ENCODE measurements at places on chromosomes 12 and 14.
A peak's percentile ranks its signal among the peaks of the same experiment; 100 is the strongest.

- no peak for DNase-seq
Observed at GRCh38 chr14:69073915-69074314, 79.0 kb downstream of the DCAF5 start.

GRCh38 chr12:76786986-76787385, 23.1 kb downstream of the ZDHHC17 start:
- DNase-seq: no peak

- peak; percentile 20 for DNase-seq
Observed at GRCh38 chr14:63544591-63545299, 1.6 kb upstream of the PPP2R5E start.

DNA sequence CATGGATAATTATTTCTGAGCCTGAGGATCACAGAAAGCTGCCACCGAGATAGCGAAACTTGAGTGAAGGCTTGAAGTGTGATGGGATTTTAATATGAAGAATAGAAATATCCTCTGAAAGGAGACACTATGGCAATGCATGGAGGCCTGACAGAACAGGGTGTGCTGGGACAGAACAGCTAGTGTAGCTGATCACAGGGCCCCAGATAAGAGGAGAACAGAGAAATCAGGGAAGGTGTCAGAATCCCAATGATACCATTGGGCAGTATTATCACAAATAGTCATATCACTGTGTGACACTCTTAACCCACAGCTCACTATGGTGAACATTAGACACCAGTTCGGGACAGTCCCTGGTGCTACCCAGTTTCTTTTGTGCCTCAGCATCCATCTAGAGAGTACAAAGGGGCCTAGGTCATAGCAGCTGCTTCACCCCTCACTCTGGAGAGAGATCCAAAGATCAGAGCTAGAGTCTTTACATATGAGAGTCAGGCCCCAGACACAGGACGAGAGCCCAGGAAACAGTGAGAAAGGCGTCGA, 506 bp upstream of the OR10P1 start:
- no peak for DNase-seq

- no peak for DNase-seq
Observed at GRCh38 chr14:100578552-100578951, 8.7 kb downstream of the BEGAIN start.

DNA sequence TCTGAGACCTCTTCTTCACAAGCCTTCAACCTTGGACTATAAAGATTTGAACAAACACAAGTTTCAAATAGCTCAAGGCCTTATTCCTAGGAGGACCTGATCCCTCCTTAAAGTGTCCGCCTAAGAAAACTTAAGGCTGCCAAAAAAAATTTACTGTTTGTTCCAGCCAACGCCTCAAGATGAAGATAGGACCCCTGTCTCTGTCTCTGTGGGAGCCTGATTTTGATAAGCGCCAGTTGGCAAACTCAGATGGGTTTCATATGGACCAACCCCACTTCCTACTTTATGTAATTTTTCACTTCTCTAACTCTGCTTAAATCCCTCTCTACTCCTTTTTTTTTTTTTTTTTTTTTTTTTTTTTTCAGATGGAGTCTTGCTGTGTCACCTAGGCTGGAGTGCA, 11.0 kb downstream of the FKBP3 start:
- DNase-seq: no peak

GRCh38 chr14:76531821-76532318, 155.9 kb downstream of the ESRRB start:
- DNase-seq: no peak

DNA sequence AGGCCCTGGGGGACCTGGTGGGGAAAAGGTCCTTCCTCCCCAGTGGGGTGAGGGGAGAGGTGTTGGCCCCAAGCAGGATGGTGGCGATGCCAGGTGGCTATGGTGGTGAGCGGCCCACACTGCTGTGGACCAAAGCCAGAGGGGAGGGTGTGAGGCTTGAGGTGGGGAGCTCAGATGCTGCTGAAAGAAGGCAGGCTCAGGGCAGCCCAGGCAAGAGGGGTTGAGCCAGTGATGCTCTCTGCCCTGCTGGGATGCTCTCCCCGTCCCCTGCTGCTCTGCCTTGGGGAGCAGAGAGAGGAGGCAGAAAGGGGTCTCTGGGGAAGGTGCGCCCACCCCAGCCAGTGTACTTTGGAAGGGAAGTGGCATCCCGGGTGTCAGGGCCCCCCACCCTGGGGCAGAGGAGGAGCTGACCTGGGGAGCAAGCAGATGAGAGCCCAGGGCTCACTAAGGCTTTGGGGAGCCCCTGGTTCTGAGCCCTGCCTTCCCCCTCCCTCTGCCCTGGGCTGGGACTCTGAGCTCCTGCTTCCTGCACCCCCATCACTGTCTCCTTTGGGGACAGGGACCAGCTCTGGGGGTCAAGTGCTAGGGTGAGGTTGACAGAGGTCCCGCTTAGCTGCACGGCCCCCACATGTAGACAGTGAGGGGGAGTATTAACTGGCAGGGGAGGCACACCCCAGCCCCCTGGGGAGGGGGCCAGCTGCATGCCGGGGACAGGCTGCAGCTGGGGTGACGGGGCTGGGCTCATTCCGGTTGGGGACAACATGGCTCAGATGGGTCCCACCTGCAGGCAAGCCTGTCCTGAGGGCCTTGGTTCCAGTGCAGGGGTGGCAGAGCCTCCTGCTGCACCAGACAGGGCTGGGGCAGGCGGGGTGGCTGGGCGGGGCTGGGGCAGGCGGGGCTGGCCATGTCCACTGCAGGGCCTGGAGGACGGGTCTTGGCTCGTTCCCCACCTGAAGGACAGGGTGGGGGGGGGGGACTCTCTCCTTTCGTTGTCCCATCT, 124.4 kb downstream of the KIF26A start:
- DNase-seq: no peak

- DNase-seq: no peak
Observed at GRCh38 chr12:24407884-24408283, 458.4 kb upstream of the SOX5 start.

- DNase-seq: no peak
Observed at GRCh38 chr14:99550387-99550992, 53.5 kb downstream of the CCDC85C start.

DNA sequence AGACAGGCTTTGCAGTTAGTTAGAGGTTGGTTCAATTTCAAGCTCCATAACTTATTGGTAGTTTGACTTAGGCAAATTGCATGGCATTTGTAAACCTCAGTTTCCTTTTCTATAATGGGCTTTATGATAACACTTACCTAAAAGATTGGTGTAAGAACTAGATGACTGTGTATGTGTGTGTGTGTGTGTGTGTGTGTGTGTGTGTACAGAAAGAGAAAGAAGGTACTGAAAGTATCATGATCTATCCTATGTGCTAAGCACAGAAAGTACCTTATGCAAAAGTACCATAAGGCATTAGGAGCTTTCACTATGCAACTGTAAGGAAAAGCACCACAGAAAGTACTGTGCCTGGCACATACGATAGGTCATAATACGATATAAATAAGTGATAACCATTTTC, 304.3 kb upstream of the KITLG start:
- DNase-seq: no peak

GRCh38 chr12:42396473-42397259, 70.7 kb downstream of the PPHLN1 start:
- DNase-seq: no peak

DNA sequence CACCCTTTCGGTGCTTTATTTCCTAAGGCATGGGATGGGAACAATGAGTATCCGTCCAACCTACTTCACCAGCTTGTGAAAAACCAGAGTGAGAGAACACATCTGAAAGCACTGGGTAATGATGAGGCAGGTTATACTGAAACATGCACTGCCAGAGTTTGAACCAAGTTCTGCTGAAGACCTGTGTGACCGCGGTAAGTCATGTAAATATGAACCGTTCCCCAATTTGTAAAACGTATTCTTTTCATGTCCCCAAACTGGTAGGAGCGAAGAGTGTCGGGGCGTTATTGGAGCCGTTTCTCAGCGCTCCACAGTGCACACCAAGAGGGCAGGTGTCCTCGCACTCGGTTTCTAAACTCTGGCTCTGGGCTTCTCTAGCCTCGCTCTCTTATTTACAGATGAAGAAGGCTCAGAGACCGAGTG, 788 bp upstream of the NGDN start:
- no peak for DNase-seq

GRCh38 chr12:112424126-112424525, 5.4 kb downstream of the PTPN11 start:
- DNase-seq: no peak

GRCh38 chr12:49909826-49910225, 6.1 kb upstream of the FAIM2 start:
- no peak for DNase-seq

DNA sequence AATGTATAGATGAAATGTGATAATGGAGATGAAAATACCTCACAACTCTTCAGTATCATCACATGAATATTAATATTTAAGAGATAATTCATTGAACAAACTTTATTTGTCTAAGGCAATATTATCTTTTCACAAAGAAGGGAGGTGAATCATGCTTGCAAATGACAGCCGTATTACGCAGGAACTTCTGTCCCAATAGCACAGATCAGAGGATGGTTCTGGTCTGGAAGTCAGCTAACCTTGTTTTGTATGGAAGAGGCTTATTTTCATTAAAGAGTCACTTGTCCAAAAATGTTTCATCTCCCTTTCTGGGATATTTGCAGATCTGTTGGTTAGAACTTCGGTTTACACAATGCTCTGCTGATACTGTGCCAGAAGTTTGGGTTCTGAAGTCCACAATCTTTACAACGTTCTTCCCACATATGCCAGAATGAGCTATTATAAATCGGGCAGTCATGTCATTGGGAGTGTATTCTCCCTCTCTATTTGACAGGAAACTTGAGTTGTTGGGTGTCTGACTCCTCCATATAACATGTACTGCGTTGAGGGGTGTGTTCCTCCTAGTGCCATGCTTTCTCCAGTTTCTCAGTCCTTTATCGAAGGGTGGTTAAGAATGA, 29.8 kb downstream of the YY1 start:
- DNase-seq: peak; percentile 43

DNA sequence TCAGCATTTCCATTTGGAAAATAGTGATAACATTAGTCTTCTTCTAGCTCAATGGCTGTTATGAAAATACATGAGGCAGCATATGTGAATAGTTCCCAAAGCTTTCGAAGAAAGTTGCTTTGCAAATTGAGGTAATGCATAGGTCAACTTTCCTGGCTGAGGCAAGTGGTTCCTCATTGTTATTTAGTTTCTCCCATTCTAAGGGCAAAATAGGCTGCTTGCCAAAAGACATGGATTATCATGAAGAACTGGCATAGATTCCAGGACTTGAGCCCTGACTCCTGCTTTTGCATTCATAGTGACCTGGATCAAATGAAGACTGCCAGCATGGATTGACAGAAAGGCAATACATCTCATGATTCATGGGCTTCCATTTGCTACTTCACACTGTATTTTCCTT, 35.7 kb downstream of the LRFN5 start:
- DNase-seq: no peak

- DNase-seq: no peak
Observed at GRCh38 chr12:130620281-130620680, 95.8 kb downstream of the RIMBP2 start.

DNA sequence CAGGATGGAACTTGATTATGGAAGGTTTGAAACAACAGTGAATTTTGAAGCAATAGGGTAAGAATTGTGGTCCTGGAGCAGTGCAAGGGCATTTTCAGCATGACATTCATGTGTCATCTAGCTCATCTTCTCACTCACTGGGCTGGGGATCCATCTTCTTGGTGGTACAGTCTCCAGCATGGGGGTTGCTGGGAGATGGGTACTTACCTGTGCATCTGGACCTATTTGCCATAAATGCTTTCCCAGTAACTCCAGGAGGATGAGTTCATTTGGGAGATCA, 7.2 kb downstream of the HSP90AA1 start:
- DNase-seq: no peak

DNA sequence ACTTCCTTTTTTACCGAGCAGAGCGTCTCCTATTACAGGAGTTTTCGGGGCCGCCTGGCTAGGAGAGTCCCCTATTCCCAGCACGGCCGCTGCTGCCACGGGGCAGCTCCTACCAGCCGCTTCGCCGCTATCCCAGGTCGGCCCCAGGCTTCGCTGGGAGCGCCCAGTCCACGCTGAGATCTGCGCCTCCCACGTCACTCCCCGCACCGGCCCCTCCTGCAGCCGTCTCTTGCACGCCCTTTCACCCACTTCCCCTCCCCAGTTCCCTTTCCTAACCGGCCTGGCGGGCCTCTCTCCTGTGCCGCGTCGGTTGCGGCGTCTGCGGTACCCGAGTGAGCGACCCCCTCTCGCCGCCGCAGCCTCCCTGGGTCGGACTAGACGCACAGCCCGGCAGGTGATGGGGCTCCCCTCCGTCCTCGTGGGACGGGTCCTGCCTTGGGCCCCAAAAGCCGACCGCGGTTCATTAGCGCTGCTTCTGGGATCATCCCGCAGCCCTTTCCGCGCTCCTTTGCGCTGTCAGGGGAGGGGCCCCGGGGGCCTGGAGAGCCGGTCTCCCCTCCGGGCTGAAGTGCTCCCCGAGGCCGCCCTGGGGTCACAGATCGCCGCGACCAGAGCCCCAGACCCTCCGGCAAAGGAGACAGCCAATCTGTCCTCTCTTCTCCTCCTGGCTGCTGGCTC, 1318.4 kb downstream of the TMEM121 start:
- no peak for DNase-seq

DNA sequence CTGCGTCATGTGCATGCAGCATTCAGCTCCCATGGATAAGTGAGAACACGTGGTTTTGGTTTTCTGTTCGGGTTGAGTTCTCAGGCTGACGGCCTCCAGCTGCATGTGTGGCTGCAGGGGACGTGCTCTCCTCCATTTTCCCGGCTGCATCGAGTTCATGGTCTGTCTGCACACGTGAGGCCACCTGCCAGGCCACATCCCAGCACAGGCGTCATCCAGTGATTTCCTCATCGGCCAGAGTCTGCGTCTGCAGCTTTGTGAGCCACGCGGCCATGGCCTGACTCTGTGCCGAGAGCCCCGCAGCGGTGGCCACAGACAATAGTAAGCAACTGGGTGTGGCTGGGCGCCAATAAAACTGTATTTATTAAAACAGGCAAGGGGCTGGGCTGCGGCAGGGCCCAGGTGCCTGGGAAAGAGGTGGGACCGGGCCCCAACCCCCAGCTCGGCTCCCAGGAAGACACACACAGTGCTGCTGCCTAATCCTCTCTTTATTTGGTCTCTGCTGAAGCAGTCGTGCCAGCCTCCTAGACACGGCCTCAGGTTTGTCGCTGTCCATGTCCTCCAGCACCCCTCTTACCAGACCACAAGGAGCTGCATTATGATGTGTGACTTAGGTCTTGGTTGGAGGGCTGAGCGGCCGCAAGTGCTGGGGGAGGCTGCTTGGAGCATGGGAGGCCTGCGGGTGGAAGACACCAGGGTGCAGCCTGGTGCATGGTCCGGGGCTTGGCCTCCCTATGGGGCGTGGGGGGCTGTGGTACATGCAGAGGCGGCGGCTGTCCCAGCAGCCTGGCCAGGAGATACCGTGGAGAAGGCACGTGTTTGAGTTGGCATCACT, 52.0 kb downstream of the NOC4L start:
- no peak for DNase-seq

DNA sequence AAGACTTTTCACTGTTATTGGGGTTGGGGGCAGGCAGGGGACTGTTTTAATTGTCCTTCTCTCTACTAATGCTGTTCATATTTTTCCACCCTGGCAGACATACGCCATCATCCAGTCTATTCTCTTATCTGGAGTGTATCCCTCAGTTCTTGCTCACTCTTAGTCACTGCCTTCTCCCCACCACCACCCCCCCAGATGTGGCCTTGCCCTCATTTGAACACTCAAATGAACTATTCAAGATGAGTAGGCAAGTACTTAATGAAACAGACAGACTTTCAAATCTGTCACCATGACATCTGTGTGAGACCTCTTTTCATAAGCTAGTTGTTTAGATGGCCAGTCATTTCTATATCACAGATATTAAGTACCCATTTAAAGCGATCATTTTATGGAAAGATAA, 10.1 kb downstream of the NUDT4 start:
- peak; percentile 73 for DNase-seq

GRCh38 chr12:112978163-112979040, at the start of gene OAS2:
Gene OAS2 (plus strand): TSS chr12:112978519. CDS start chr12:112978609, 90 bp downstream.
- DNase-seq: peak; percentile 48

All from brain microvascular endothelial cell (primary cell).